ENCODE measurements at places on chromosomes 4 and X.

DNA sequence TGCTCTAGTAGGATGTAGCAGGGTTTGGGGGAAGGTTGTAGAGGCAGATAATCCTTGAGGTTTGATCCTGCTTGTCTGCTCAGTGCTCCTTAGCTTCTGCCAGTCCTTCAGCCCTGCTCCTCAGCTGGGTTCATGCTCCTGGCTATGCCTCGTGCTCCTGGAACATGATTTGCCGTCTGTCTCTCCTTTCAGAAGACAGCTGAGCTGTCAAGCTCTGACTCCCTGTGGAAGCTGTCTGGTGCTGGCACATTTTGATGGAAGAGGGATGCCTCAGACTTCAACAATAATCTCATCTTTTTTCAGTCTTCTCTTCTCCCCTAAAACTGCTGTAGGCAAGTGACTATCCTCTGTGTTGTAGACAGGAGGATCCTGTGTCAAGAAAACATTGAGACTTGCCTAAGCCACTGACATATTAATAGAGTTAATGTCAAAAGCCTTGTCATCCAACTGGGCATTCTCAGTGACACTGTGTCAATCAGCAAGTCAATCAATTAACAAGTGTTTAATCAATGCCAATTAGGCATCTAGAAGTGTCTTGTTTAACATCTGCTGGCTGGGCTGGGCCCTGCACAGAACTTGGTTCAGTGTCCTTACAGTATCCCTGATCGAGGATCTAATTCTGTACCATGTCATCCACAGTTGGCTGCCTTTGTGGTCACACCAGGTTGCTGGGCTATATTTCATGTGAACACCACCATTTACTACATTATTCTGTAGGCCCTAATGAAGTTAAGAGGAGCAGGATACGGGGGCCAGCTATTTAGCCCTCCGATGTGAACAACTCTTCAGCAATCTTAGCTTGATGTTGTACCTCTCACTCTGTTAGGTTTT, 96.7 kb downstream of the SYNPO2 start:
- no peak for DNase-seq

DNA sequence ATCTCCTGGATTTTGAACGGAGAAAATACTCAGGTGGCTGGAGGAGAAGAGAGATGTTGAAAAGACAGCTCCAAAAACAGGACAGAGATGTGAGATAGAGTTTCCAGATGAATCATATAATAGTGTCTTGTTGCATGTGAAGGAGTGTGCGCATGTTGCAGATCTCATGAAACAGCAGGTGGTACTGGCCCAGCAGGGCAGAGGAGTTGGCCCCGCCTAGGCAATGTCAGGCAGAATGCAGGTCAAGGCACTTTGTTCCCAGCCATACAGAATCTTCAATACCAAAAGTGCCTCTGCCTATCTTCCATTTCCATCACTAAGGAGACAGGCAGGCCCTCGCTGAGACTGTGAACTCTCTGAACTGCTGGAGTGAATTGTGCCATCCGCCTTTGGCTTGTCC, 63.9 kb upstream of the FAT1 start:
- DNase-seq, result no peak

- DNase-seq, result no peak
These were observed 76.8 kb upstream of the MCF2 start for GRCh38 chrX:139784807-139785206.

GRCh38 chr4:2183394-2183793, 58.5 kb downstream of the HAUS3 start:
- DNase-seq, result no peak

Data from activated CD4-positive, alpha-beta T cell treated with anti-CD3 and anti-CD28 coated beads, Interleukin-2, amount 10 ng/mL, durations not matched to agents 24 days and 14 days (primary cell).